Left renal cortex interstitium (tissue), 4 donors: ENCODE measurements at places on chromosomes 3 and 15.

GRCh38 chr3:48739617-48739954 is 22.6 kb upstream of the IP6K2 start:
- DNase-seq: no peak

GRCh38 chr3:123159926-123160635 is 41.7 kb upstream of the SEC22A start:
- DNase-seq: no peak

DNA sequence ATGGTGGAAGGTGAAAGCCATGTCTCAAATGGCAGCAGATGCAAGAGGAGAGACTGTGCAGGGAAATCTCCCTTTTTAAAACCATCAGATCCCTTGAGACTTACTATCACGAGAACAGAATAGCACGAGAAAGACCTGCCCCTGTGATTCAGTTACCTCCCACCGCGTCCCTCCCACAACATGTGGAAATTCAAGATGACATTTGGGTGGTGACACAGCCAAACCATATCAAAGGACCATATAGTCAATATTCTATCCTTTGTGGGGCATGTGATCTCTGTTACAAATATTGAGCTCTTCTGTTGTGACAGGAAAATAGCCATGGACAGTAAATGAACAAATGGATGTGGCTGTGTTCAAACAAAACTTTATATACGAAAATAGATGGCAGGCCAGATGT is 77.2 kb upstream of the ACKR4 start:
- DNase-seq: no peak

GRCh38 chr3:149381173-149382100 is 4.0 kb upstream of the TM4SF1 start:
- DNase-seq: no peak

GRCh38 chr3:36317915-36318314 is 62.4 kb upstream of the STAC start:
- DNase-seq: no peak

- DNase-seq: no peak
These were observed 22.3 kb downstream of the GNB4 start for GRCh38 chr3:179428876-179429548.

DNA sequence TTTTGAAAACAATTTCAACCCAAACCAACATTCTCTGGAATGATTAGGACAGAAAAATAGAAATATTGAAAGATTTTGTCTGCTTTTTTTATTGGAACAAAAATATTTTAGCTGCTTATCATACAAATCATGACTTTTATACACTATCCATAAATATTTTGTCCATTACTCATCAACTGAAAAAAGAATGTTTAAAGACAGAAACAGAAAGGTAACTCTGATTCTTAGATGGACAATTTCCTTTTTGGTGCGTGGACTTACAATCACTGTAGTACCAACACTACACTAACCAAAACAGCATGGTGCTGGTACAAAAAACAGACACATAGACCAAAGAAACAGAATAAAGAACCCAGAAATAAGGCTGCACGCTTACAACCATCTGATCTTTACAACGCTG is 582.8 kb upstream of the CCDC54 start:
- DNase-seq: no peak

DNA sequence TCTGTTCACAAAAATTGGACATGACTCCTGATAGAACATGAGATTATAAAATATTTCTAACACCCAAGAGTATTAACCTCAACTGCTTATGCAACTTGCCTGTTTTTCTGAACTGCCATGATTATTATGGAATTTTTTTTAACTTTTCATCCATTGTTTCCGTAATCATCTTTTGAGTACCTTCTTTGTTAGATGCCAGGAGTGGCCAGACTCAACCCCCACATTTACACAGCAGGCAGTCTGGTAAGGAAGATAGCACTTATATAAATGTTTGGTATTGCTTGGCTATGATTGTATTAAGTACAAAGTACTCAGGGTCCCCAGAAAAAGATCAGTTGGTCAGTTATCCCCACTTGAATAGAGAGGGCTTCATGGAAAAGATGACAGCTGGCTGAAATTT is 74.3 kb downstream of the CRYBG3 start:
- DNase-seq: no peak

DNA sequence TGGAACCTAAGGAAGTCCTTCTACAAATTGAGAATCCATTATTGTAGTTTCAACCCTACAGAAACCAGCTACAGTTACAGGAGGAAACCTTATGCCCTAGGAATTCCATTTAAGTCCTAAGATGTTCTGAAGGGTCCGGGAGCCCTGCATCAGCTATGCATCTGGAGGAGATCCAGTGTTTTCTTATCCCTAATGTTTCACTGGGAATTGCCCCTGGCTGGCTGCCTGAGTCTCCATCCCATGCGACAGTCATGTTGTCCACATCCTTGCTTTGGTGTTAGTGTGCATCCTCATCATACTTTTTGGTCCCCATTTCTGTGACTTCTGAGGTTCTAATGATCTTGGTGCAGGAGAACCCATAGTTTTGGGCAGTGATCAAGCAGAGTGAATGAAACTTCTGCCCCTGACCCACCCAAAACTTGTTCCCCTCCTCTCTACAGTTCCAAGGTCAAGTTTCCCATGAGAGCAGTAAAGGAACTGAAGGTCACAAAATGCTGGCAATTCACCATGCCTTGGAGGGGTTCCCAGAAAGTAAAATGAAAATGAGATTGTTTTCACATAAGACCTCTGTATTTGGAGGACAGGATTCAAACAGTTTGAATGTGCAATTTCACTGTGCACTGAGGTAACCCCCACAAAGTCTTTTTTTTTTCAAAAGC is 121.9 kb upstream of the PHLDB2 start:
- DNase-seq: no peak

DNA sequence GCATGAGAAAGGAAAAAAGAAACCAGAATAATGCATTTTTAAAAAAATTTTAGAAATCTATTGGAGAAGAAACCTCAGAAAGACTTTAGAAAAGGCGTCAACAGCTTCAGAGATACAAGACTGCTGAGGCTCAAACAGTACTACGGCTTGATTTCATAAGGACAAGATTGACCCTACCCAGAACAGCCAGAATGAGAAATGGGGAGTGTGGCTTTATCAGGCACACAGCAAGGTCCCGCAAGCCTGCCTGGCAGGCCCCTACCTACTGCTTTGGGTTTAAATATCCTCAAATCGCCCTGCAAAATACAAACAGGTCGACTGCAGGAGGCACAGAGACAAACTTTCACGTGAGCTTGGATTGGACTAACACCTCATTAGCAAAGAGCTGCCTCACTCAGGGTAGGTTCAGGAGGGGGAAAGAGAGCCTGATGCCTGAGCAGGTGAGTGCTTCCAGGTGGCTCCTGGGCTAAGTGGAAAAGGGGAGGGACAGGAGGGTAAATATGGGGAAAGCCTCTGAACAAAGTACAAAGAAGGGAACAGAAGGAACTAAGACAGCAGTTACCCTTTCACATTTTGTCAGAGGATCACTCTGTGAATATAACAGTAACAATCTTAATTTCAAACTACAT is 87.5 kb downstream of the RORA start:
- DNase-seq: no peak

DNA sequence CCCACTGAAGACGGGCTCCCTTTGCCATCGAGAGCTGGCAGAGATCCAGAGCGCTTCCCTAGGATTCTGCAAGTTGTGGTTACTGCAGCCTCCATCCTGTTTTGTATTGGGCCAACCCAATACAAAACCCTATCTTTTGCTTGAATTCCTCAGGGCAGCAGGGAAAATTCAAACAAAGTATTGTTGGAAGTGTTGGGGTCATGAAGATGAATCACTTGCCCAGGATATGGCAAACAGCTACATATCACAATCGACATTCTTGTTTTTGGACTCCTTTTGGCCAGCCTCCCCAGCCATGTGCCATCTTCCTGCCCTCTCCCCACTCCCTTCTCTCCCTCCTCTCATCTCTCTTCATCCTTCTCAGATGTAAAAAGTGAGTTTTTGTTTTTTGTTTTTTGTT is 100.0 kb upstream of the TRIM42 start:
- DNase-seq: no peak

GRCh38 chr3:16319307-16319706 is 54.3 kb downstream of the OXNAD1 start:
- no peak for DNase-seq

- no peak for DNase-seq
These were observed 66.8 kb upstream of the BCHE start for GRCh38 chr3:165903885-165904630.

GRCh38 chr3:106302451-106303221 is 433.8 kb upstream of the CBLB start:
- no peak for DNase-seq

DNA sequence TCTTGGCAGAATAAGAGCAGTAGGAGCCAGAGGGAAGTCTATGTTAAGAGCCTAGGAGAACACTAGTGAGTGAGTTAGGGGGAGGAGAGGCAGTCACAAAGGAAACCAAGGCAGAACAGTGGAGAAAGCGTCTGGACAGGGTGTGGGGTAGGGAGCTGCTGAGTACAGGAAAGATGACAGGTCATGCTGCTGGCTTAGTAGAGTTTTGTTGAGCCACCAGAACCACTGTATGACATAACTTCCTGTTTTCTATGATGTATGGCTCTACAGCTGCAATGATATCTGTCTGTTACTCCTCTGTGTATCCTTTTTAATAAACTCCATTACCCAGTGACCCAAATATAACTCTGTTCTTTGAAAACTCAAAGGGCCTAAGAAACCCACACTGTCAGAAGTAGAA is 10.6 kb upstream of the STT3B start:
- no peak for DNase-seq

GRCh38 chr3:54177816-54178215 is 55.5 kb downstream of the CACNA2D3 start:
- DNase-seq: no peak

DNA sequence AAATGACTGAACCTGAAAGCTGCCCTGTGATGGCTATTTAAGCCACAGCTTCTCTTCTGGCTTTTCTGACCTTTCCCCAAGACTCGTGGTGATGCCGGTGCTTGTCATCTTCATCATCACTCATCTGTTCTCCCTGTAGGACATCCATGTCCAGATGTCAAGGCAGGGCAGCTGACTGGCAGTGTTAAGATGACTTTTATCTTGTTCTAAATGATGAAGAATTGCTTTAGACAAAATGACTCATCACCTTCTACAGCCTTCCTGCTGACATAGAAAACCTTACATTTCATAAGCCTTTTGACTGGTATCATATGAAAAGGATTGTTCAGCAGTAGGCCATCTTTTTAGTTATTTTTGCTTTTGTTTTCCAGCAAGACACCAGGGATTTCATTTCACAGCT is 67.0 kb upstream of the GPR149 start:
- no peak for DNase-seq
